Activated T-cell treated with anti-CD3 and anti-CD28 coated beads for 1 hour (primary cell): ENCODE measurements at places on chromosomes 6 and 20.

GRCh38 chr6:108363889-108364313, 69.0 kb downstream of the AFG1L start:
- DNase-seq, result no peak

GRCh38 chr6:31083742-31084354, 28.5 kb downstream of the C6orf15 start:
- peak; percentile 21 for DNase-seq

GRCh38 chr6:4970739-4971395, 33.0 kb downstream of the RPP40 start:
- no peak for DNase-seq

DNA sequence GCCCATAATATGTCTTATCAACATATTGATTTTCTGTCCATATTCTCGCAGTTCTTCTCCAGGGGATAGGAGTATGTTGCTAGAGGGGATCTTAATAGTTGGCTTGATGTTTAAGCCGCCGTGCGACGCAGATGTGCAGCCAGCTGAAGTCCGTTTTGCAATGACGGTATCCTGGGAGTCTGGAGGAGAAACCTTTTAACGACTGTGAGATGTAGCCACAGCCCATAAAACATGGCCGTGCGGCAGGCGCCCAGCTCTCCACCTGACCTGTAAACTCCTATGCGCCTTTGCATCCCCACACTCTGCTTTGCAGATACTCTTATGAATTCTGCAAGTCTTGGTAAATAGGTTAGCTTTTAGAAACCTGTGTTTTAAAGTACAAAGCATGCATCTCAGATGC, 36.9 kb downstream of the BMP6 start:
- DNase-seq, result no peak

DNA sequence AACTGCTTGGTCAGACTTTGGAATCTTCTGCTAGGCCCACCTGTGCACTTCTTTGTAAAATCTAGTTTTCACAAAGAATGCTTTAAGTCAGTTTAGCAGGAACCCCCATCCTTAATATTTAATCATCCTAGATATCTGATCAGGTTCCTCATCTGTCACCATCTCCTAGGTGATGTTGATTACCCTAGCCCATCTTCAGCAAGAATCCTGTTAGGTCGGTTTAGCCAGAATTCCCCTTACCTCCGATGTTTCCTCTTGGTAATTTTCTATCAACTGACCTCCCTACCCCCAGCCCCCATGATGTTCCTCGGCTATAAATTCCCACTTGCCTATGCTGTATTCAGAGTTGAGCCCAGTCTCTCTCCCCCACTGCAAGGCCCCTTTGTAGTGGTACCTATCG, 2.7 kb upstream of the ZNF341 start:
- DNase-seq, result no peak

GRCh38 chr6:143844006-143844405, 868 bp downstream of the LTV1 start:
- no peak for DNase-seq

- DNase-seq, result no peak
These were observed 292.9 kb downstream of the PLCB1 start for GRCh38 chr20:8425016-8425415.

GRCh38 chr6:43761666-43762409, 8.2 kb upstream of the VEGFA start:
- DNase-seq, result no peak

DNA sequence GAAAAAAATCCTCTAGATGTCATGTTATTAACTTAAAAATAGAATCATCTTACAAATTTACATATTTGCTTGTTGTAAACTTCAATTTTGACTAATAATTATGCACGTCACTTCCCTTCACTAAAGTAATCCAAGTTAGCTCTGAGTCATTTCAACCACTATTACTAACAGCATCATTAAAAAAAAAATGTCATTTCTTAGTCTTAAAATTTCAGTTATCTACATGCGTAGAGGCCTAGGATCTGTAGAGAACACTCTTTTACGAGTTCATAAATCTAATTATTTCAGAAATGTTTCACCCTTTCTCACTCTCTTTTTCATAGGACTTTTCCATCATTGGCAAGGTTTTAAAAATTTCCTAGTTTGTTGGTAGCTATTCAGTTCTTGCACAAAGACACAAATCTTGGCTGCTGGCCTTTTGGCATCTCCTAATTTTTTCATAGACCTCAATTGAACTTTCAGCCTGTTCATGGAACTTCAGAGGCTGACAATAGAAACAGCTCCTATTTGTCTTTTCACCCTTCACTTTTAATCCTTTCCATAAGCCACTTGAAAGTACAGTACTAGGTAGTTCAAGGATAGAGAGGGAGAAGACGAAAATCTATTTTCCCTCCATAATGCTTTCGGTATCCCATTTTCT, 61.5 kb downstream of the OGFRL1 start:
- no peak for DNase-seq

DNA sequence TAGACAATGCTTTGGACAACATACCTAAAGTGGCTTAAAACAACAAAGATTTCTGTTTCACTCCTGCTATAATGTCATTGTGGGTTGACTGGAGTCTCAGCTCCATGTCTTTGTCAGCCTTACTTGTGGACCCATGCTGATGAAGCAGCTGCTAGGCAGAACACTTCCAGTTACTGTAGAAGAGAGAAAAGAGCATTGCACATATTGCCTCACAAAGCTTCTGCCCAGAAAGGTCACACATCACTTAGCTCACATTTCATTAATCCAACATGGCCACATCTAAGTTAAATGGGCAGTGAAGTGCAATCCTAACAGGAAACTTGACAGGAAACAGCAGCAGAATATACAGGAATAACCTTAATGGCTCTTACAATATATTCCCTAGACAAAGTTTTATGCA, 480.5 kb upstream of the HTR1E start:
- DNase-seq, result no peak

DNA sequence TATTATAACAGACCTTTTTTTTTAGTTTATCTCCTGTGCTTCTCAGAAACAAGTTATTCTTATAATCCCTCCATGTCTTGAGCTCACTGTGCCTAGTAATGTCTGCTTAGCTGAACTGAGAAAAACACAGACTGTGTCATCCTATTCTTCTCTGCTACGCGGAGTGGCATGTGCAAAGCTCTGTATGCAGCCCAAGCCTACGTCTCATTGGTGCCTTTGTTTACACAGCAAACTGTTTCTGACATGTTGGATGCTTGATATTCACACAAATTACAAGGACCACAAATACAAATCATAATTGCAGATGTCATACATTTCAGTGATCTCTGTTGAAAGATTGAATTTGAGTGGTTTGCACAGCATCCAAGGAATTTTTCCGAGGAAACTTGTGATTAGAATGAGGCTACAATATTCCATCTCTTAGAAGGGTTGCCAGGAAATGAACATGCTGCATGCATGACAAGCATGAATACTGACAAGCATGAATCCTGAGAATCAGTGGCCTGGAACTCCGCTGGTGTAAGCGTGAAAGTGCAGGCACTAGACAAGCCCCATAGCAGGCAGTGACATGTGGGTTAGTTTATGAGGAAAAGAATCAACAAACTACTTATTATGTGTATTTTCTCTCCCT, 128.4 kb upstream of the SGK1 start:
- no peak for DNase-seq

DNA sequence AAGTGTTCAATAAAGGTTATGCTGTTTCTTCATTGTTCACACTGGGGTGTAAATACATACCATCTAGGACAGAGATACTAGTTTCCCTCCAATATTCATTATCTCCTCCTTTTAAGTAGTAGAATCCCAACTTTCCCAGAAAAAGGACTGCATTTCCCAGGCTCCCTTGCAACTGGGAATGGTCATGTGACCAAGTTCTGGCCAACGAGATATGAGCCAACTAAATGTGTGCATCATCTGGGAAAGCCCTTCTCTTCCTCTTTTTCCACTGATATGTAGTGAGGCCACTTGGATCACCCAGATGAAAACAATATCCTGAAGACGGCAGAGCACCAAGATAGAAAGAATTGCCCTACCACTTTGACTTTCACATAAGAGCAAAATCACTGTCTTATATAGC, 97.9 kb upstream of the PTPRT start:
- no peak for DNase-seq

DNA sequence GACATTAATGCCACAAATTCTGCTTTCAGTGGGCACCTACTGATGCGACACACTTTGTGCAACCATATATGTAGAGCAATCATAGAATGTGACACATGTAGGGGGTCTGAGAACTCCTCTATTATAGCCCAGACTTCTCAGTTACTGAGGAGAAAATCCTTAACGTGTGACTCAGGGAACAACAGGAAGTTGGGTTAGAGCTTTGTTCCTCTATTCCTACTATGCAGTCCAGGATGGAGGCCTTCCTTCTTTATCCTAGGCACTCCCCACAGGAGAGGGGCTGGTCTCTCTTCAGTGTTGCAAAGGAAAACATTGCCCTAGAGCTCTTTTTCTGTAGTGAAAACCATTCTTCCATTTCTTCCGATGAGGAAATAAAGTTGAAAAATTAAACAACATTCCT, 39.6 kb upstream of the RCAN2 start:
- no peak for DNase-seq

DNA sequence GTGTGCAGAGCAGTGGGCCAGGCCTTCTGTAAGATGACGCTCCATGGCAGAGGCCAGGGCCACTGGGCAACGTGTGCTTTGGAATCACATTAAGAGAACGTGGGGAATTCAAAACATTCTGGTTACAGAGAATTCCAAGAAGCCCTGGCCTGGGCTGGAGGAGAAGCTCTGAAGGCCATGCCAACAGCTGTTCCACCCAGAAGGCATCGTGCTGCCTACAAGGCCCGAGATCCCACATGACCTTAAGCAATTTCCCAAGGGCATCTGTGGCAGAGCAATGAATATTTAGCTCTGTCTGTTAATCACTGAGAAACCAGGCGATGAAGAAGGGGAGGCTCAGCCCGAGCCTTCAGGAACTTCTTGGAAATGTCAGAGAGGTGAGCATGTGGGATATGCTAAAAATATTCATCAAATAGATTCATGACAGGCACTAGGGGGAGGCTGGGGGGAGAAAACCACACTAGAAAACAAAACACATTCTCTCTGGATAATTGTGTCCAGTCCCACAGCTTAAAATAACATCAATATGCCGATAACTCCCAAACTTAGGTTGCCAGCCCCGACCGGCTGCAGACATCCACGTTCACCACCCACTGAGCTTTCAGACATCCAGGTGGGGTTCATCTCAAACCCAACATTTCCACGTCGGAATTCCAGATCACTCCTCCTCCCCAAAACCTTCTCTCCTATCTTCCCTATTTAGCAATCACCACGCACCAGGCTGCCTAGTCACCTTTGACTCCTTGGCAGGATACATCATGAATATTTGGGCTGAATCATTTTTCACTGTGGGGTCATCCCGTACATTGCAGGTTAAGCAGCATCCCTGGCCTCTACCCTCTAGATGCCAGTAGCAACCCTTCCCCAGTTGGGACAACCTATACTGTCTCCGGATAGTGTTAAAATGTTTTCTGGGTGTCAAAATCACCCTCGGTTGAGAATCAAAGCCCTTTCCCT, 6.6 kb downstream of the SULF2 start:
- DNase-seq, result no peak

DNA sequence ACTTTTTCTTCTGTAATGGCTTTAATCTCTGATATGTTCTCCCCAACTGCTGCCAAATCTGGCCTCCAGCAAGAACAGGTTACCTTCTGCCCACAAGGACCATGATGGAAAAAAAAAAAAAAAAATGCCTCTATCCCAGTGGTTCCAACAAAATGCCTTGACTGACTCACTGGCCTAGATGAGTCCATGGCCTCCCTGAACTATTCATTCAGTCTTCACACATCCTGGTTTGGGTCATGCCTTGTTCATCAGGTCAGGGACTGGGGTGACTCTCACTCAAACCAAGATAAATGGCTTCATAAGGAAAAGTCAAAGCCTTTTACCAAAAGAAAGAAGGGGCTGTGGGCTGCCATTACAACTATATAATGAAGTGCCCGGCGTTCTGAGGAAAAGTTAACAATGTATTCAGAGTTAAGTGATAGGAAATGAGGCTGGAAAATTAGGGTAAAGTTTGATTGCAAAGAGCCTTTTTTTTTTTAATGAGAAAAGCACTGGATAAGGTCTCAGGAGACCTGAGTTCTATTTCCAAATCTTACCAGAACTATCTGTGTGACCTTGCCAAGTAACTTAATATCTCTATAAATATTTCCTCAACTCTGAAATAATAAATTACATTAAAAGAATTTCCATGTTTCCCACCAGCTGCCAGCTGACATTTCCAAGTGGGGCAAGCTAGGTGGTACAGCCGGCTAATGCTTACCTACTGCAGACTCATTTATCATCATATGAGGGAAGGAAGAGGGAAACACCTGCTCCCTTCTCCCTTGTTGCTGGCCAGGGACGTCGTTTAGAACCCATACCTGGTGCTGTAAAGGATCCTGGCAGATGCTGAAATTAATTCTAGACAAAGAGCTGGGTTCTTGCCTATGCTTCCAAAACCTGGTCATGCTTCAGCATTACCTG, 380.0 kb upstream of the MARCKS start:
- no peak for DNase-seq

GRCh38 chr20:57609086-57609841, 11.0 kb downstream of the ZBP1 start:
- no peak for DNase-seq

GRCh38 chr6:121579478-121579877, 144.0 kb downstream of the GJA1 start:
- no peak for DNase-seq

DNA sequence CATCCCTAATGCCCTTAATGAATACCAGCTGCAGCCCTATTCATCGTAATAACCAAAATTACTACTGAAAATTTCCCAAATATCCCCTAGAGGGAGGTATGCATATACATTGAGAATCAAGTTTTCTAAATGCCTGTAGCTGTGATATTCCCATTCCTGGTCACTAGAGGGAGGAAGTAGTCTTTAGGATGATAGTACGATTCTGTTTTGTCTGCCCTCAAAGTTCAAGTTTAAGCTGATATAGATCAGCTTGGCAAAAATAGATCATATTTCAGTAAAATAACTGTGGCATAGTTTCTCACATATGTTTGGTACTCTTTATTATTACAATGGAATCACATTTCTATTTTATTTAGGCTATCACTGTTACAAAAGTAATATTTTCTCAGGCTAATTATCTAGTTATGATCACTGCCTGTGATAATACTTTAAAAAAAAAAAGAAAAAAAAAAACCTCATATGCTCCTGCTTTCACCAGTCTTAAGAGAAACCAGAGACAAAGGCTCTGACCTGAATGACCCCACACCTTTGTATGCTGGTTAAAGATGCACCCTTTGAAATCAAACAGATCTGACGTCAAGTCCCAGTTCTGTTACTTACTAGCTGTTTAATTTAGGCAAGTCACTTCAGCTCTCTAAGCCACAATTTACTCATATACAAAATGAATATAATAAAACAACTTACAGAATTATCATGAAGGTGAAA, 11.0 kb downstream of the TSPYL1 start:
- DNase-seq, result no peak

GRCh38 chr20:15033269-15033668, 695.9 kb upstream of the FLRT3 start:
- no peak for DNase-seq

GRCh38 chr6:100353276-100354015, 111.3 kb downstream of the SIM1 start:
- DNase-seq, result no peak

DNA sequence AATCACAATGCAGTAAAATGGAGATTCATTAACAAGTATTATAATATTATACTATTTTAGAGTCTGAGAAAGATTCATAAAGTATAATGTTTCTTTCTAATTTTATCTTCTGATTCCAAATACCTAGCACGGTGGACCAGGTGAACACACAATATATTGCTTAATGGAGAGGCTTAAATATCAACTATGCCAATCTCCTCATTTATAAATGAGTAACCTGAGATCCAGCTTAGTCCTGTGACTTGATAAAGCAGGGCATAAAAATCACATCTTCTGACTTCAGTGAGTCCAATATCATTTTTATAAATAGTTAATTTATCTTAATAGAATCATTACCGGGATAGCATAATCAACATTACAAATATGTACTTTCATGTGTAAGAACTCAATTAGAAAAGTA, 144.4 kb upstream of the GJE1 start:
- no peak for DNase-seq
